ENCODE measurements at places on chromosomes 1 and 21.

- DNase-seq = no peak
These were observed 200.8 kb upstream of the VAMP3 start for GRCh38 chr1:7570311-7570710.

DNA sequence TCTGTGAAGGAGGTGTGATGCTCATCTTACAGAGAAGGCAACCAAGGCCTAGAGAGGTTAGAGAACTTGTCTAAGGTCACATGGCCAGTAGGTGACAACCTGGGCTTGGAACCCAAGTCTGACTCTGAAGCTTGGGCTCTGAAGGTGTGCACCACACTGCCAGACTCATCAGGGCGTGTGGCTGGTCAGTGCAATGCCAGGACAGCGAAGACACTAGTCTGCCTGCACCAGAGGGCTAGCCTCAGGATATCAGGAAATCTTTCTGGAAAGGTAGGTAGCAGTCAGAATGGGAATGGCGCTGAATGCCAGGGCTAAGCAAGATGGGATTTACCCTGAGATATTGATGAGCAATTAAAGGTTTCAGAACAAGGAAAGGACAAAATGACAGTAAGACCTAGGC lies 34.9 kb downstream of the ELK4 start:
- no peak for DNase-seq

- DNase-seq = no peak
These were observed 21.3 kb downstream of the TMCC2 start for GRCh38 chr1:205248793-205249601.

- no peak for DNase-seq
These were observed 250.6 kb upstream of the ZP4 start for GRCh38 chr1:238141353-238141752.

- no peak for DNase-seq
These were observed at the start of gene TMEM61 for GRCh38 chr1:54980528-54981241. TSS of gene TMEM61 (plus strand) at chr1:54980628. CDS start at chr1:54981066, 438 bp downstream.

DNA sequence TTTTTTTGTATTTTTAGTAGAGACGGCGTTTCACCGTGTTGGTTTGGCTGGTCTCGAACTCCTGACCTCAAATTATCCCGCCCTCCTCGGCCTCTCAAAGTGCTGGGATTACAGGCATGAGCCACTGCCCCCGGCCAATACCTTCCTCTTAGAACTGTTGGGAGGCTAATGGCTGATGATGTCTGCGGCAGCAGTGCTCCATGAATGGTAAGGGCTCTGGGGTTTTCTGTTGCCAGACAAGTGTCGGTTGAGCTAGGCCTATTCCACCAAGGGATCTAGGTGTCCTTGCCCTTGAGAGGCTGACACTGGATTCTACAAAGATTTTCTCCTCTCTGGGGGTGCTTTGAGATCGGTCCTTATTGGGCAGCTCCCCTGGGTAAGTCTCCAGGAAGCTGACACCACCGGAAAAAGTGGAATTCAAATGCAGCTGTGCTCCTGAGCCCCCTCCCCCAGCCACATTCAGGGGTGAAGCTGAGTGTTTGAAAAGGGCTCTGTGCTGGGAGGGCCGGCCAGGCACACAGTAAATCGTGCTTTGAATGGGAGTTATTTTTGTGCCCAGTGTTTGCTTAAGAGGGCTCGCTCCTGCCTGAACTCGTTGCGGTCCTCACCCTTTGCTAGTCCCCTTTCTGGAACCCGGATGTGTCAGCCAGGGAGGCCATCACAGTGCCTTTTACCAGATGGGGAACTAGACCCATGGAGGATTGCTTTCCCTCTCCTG lies 5.2 kb downstream of the SOX13 start:
- DNase-seq = no peak

GRCh38 chr1:53326598-53327181 lies 1.2 kb downstream of the LRP8 start:
- DNase-seq = no peak

DNA sequence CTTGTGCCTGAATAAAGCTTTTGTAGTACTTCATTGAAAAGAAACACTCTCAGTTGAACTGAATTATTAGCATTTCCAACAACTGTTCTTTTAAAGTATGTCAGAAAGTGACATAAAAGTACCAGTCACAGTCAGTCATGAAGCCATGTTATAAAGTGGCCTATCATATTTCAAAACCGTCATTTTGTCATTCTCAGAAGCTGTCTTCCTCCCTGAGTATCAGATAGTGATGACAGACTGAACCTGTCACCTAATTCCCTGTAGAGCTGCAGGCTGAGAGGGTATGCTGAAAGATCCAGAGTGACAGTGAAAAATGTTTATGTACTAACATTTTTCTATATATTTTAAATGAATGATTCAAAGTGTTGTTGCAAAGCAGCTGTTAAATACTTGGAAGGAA lies 1121.7 kb upstream of the PRMT6 start:
- no peak for DNase-seq

DNA sequence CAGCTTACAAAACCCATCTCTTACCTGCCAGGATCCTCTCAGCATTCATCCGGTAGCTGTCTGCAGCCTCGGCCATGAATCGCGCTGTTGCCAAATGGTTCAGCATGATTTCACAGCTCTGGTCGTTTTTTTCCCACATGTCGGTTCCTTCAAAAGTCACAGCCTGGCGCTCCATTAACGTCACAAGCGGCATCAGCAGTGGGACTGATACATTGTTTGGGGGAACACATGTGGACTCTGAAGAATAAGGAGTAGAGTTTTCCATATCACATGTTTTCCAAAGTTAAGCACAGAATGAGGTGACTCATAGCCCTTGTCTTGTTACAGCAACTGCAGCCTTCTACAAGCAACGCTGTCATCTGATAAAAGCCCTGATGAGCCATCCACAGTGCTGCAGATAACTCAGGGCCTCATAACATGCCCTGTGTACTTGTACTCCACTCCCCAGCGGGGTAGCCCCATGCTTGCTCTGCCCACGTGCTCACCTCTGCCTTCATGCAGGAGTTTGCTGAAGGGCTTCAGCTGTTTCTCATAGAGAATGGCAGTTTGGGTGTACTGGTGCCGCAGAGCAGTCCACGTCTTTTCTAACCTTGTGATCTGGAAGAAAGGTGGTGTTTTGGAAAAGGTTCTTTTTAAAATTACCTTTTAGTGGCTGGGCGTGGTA lies 114.2 kb downstream of the BCAR3 start:
- DNase-seq = no peak

DNA sequence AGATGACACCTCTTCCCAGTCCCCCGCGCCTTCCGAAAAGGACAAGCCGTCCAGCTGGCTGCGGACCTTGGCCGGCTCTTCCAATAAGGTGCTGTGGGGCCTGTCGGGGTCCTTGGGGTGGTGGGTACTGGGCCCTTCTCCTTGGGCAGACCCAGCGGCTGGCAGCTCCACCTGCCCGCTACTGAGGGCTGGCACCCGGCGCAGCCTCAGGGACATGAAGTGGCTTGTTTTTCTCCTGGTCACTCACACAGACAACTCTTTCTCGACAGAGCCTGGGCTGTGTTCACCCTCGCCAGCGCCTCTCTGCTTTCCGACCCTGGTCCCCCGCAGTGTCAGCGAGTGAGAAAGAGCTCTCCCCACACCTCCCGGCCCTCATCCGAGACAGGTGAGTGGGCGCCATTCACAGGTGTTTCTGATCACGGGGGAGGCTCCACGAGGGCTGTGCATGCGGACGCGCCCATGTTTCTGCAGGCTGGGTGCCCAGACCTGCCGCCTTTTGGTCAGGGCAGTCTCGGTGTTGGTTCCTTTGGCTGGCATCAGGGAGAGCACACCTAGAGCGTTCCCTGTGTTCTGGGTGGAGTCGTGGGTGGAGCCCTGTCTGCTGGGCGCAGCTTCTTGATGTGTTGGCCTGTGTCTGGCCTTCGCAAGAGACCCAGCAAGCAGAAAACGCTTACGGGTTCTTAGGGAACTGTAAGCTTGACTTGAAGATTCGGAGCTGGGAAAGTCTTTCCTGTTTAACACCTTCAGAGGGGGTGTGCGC lies 75.1 kb downstream of the SKI start:
- no peak for DNase-seq

DNA sequence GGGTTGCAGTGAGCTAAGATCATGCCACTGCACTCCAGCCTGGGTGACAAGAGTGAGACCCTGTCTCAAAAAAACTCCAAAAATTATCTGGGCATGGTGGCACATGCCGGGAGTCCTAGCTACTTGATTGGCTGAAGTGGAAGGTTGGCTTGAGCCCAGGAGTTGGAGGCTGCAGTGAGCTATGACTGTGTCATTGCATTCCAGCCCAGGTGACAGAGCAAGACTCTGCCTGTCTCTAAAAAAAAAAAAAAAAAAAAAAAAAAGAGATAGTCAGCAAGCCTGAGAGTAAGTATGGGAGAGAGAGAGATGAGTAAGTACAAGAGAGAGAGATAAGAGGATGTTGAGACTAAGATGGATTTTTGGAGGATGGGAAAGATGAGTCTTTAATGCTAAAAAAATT lies 180.8 kb upstream of the CACYBP start:
- DNase-seq = no peak

DNA sequence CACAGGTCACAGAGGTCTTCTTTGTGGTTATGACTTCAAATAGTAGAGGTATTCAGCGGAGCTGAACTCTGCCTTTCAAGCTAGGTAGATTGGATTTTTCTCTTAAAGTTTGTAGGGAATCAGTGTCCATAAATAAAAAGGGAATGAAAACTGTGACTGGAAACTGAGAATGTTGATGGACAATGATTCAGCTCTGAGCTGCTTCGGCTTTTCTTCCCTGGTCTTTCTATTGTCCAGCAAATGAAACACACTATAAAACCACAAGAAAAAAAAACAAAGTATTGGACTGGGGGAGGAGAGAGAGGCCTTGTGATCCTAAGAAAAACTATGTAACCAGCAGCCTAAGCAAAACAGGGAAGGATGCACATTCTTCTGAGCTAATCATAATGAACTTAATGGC lies 11.1 kb downstream of the TNNI3K start:
- DNase-seq = no peak

GRCh38 chr1:114105421-114105979 lies 48.2 kb downstream of the SYT6 start:
- no peak for DNase-seq

- DNase-seq = no peak
These were observed 25.3 kb downstream of the CHI3L2 start for GRCh38 chr1:111252786-111253185.

- no peak for DNase-seq
These were observed 50.9 kb downstream of the ACTL8 start for GRCh38 chr1:17805869-17806684.

- no peak for DNase-seq
These were observed 67.2 kb downstream of the UBIAD1 start for GRCh38 chr1:11340233-11340632.

- no peak for DNase-seq
These were observed 39.7 kb downstream of the F13B start for GRCh38 chr1:197027359-197027758.

GRCh38 chr1:71269818-71270217 lies 189.0 kb upstream of the ZRANB2 start:
- no peak for DNase-seq

- no peak for DNase-seq
These were observed 2.4 kb upstream of the ELF3 start for GRCh38 chr1:202007805-202008489.

GRCh38 chr1:56106531-56107274 lies 472.7 kb downstream of the PLPP3 start:
- DNase-seq = no peak

DNA sequence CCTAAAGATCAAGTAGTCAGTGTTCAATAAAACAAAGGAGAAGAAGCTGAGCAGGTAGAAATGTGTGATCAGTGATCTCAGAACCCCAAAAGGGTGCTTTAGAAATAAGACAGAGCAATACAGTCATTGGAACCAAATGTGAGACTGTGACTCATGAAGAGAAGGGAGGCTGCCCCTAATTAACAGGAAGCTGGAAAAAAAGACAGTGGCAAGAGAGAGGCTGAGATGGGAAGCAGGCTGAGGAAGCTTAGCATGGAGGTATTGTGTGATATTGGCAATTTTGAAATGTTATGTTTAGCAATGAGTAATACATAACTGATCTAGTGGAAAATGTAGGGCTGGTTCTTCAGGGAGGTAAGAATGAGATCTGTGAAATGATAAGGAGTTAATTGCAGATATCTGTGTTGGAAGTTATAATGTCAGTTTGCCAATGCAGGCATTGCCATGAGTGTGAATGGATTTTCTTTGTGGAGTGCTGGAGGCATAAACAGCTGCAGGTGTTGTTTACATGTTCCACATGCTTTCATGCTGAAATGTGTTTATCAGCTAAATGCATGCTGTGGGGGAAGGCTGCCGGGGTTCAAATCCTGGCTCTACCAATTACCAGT lies 90.6 kb upstream of the CACNA1E start:
- DNase-seq = no peak

- DNase-seq = no peak
These were observed 497.0 kb downstream of the RWDD3 start for GRCh38 chr1:95730986-95731385.

DNA sequence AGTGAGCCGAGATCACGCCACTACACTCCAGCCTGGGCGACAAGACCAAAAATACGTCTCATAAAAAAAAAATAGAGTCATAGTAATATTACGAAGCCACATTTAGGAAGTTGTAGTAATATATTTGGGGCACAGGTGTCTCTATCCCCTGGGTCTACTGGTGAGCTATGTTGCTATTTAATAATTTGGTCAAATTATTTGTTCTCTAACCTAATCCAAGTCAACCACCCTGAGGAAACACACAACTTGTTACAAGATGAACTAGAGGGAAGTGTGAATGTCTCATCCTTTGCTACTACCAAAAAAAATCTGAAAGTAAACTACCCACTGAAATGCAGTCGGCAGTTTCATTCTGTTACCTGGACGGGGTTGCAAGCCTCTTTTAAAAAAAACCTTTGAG lies 35.3 kb downstream of the RGS8 start:
- DNase-seq = no peak

DNA sequence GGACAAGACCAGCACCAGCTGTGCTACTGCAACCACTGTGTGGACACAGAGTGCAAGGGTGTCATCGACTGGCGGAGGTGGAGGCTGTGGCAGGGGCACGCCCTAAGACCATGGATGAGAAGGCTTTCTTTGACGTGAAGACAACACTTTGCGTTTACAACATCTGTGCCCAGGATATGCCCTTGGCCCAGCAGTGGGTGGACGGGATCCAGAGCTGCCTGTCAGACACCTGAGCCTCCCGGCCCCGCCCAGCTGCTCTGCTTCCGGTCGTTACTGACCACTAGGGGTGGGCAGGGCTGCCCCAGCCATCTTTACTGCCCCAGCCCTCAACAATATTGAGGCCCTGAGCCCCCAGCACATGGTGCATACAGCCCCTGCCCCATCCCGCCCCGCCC lies 21.4 kb upstream of the NPPB start:
- no peak for DNase-seq

GRCh38 chr1:244965185-244966030 lies 101.1 kb upstream of the HNRNPU start:
- DNase-seq = no peak

DNA sequence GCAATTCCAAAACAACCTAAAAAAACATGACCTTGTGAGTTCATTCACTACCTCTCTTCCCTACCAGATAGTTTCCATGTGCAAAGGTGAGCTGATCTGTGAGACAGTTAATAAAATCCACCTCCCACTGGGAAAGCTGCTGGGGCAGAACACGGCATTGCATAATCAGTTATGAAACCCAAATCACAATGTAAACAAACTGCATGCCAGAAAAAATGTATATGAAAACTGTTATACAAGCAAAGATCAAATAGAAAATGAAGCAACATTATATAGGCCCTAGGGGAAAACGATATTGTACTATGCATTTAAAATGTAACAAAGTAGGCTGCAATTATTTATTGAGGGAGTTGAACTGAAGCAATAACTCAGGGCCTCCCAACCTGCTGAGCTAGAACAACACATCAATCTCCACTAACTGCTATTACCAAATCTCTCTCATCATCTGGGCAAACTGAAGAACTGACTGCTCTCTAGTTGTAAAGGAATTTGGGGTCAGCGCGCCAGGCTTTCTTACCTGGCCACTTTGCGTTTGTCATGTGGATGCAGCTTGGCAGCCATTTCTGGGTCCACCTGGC lies 31.0 kb downstream of the TRIT1 start:
- DNase-seq = no peak

Data from activated naive CD4-positive, alpha-beta T cell treated with Interleukin-2 at 50 U/mL for 16 hours (primary cell).